M059J (cell line): ENCODE measurements at places on chromosomes 2 and 18. TPM values are rescaled to one million over a fixed set of nuclear protein-coding genes. Genes with fewer than 3 reads are reported as not detected.

Gene SPP2
- 0.27 TPM in 1 of 2 replicates, not detected in the other for total RNA-seq

Gene SLC4A1AP
- 19.8 and 35.1 TPM in 2 replicates for total RNA-seq

Gene OTOS
- not detected in 2 replicates for total RNA-seq

Gene RBMS1
- total RNA-seq, result 44.3 and 52.9 TPM in 2 replicates

Gene EDAR
- total RNA-seq, result not detected in 2 replicates

Gene SPHKAP
- total RNA-seq, result not detected in 2 replicates
